ENCODE measurements at places on chromosomes 12 and 14.

DNA sequence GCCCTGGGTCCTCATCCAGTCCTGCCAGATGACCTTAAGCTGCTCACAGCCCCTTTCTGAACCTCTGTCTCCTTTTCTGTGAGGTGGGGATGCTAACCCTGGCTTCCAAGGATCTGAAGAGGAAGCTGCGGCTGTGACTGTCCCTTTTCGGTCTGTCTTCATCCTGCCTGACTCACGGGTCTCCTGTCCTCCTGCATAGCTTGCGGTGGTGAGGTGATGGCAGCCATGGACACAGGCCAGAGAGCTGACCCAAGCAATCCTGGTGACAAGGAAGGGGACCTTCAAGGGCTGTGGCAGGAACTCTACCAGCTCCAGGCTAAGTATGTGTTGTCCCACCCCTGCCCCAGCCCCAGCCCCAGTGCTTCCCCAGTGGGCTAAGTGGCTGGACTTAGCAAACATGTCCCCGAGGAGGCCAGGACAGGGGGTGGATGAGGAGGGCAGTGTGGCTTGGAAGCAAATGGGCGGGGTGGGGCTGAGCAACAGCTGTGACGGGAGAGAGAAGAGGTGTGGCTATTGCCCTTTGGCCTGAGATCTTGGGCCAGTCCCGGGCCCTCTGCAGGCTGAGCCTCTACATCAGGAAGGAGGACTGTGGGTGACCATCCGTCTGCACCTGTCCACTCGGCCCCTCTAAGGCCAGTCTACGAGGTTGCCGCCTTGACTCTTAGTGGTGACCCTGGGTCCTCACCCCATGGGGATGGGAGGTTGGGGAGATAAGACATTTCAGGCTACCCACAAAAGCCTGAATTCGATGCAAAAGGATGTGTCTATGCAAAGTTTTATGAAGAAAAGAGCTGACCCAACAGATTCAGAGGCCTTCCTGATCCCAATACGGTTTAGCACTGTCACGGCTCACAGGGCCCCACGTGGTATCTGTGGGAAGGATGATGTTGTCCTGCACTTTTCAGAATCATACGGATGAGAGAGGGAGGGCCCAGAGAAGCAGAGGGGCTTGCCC, 1.1 kb downstream of the CCDC197 start:
- no peak for DNase-seq

DNA sequence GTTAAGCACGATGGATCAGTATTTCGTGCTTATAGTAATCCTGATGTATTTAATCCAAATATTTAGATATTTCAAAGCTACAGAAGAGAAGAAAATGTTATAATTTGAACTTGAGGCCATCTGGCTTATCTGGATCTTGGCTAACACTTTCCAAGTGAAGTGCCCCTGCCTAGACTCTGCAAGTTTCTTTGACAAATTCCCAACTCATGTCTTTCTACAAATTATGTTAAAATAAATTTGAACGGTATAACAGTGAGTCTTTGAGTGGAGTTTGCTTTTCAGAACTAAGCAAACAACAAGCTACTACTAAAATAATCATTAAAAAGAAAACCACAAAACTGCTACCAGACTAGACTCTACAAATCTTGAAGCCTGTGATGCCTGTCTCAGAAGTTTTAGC, 374.4 kb upstream of the PRICKLE1 start:
- no peak for DNase-seq

DNA sequence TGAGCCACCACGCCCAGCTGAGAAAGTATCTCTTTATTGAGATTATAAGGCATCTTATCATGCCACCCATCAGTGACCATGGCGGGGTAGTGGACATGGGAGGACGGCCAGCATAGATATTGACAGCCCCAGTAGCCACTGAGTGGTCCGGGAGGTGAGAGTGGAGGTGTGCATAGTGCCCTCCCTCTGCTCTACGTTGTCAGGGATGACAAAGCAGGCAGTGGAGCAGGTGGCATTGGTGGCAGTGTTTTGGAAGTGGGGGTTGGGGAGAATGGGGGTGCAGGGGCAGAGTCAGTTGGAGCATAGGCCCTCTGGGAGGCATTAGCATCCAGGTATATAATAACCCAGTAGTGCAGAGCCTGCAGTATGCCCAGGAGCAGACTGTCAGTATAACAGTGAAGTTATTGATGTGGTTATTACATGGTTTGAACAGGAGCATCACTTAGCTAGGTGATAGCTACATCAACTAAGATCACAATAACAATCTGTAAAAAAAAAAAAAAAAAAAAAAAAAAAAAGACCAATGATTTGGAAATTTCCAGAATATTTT, 41.1 kb downstream of the GNG2 start:
- DNase-seq: no peak

DNA sequence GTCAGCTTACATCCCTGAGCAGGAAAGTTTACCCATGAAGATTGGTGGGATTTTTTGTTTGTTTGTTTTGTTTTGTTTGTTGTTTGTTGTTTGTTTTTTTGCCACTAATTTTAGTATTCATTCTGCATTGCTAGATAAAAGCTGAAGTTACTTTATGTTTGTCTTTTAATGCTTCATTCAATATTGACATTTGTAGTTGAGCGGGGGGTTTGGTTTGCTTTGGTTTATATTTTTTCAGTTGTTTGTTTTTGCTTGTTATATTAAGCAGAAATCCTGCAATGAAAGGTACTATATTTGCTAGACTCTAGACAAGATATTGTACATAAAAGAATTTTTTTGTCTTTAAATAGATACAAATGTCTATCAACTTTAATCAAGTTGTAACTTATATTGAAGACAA, 37.6 kb downstream of the CD9 start:
- no peak for DNase-seq

- no peak for DNase-seq
These were observed 6.0 kb upstream of the CPNE6 start for GRCh38 chr14:24065408-24065807.

DNA sequence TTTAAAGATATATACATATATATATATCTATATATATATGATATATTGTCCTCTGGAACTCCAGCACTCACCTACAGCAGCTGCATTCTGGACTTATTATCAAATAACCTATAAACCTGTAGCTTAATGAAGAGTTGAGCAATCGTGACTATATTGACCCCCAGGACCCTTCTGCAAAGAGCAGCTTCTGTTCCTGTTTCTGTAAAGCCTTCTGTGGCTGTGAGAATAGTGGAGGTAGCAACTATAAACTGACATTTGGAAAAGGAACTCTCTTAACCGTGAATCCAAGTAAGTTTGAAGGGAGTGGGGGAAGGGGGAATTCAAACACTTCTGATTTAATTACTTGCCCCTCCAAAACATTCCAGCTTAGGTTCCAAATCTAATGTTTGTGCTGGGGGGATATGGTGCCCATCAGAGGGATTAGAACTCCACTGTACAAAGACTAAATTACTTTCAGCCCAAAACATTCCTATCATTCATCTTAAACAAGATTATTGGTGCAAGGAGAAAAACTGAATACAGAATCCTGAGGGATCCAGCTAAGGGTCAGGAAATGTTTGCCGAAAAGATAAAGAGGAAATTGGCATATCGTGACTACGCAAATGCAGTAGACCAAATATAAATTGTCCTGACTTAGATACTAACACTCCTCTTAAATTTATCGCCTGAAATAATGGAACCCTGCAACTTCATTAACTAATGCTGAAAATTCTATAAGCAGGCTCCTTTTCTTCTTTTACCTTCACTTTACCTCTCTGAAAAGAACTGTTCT, 106.1 kb downstream of the DAD1 start:
- DNase-seq: no peak

- DNase-seq: peak; percentile 23
These were observed 682 bp downstream of the KIAA0586 start for GRCh38 chr14:58428118-58428683.

- no peak for DNase-seq
These were observed 17.9 kb downstream of the KLRF2 start for GRCh38 chr12:9899209-9899608.

GRCh38 chr12:52976574-52977071, 27.7 kb downstream of the KRT18 start:
- no peak for DNase-seq

DNA sequence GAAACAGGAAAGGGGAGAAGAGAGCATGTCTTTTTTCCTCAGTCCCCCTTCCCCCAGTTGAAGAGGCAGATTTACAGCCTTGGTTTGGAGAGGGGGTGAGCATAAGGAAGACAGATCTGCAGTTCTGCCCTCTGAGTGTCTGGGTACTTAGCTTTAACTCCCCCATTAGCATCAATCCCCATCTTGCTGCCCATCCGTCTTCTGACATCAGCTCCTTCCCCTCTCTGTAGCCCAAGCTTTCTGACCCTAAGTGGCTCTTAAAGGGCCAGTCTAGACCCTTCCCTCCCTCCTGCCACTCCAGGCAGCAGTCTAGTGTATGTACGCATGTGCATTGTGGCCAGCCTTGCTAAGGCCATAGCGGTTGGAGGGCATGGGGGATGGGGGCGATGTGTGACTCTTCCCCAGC, 7.3 kb downstream of the GPR84 start:
- DNase-seq: no peak

- DNase-seq: no peak
These were observed 1607.1 kb upstream of the SEL1L start for GRCh38 chr14:83140756-83141155.

DNA sequence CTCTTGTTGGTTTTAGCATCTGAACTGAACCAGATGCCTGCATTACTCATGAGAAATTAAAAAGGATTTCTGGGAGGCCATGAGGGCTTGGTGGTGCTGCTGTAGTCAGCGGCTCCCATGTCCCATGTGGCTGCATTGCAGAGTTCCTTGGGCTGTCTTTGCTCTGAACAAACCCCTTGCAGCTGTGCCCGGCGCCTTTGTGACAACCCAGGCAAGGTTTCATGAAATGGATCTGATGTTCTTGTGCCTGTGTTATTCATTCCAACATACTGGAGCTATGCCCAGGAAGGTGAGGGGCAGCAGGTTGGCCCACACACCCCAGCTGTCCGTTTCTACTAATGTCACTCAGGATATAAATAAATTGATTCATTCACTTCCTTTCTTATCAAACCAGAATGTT, 40.8 kb downstream of the TGFB3 start:
- no peak for DNase-seq

GRCh38 chr12:52870361-52871290, 21.8 kb upstream of the KRT78 start:
- DNase-seq: no peak

GRCh38 chr14:77667331-77667730, 40.5 kb downstream of the ALKBH1 start:
- no peak for DNase-seq

- DNase-seq: peak; percentile 48
These were observed 7.8 kb upstream of the PIP4K2C start for GRCh38 chr12:57583008-57583831.

GRCh38 chr12:6073426-6073825, 51.0 kb downstream of the VWF start:
- DNase-seq: no peak

Data from SW 1271 (cell line).